ENCODE measurements at places on chromosomes 11 and 22. TPM values are rescaled to one million over a fixed set of nuclear protein-coding genes. Genes with fewer than 3 reads are reported as not detected.

GRCh38 chr22:48585916-48586798, 1241.5 kb downstream of the BRD1 start:
- no peak for DNase-seq

GRCh38 chr22:19066531-19067271, 55.5 kb downstream of the DGCR2 start:
- no peak for DNase-seq

DNA sequence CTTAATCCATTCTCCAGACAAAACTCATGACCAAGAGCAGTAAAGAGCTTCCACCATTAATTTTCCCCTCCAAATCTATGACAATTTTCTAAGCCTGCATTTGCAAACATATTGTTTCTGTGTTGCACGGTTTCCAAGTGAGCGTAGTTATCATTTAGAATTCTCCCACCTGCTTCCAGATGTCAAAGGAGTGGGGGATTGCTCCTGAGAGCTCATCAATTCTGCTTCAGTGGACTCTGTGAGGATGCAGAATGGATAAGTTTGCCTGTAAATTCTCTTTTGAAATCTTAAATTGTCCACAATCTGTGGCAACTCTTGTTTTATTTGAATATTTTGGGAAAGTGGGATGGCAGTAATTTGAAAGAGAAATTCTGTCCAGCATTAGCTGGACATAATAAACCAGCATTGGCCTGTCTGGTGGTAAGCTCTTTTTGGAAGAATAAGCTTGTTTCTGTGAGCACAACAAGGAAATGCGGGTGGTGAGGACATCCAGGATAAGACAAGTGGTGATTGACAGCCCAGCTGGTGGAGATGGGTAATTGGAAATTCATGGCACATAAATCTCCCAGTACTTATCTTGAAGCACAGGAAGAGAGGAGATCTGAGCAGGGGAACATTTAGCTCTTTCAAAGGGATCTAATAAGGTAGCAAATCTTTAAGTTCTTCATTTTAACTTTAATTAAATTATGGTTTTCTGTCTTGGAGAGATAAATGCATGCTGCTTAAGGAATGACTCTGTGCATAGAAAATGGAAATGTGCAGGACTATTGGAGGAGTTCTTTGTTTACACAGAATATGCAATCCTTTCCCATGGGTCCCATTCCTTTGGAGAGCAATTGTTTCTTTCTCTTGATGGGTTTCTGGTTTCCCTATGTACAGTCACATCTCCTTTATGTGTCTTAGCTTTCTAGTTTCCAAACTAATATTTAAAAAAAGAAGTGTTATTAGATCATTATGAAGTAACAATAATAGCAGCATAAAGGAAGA, 73.2 kb downstream of the FAT3 start:
- no peak for DNase-seq

DNA sequence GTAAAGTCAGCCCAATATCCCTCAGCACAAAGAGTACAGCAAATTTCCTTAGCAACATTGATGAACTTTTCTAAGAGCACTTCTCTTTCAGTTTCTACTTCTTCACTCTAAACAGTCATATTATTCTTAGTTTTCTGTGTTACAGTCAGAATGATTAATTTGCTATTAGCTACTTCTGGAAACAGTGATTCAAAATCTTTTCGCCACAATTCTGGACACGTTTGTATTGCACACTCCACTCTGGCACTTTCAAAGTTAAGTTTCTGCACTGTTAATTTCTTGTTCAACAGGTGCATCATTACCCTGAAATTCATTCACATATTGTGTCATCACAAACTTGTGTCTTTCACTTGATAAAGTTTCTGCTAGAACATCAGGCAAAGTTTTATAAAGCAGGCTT, 22.5 kb downstream of the ABTB2 start:
- DNase-seq: no peak

DNA sequence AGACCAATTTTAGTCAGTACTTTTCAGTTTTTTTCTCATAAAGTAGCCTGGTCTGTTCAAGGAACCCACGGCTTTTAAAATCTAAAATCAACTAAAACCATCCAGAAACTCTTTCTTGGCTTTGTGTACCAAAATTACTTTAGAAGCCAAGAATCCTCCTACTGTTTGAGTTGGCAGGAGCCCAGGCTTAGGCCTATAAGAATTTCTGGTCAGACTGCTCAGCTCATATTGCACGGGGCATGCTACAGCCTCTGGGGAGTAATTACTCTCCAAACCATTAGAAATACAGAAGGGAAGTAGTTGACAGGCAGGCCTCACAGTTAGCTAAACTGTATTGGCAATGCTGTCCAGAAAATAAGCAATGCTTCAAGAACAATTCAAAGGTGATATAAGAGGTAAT, 1862.9 kb upstream of the RAG2 start:
- DNase-seq: no peak

- no peak for DNase-seq
Observed at GRCh38 chr11:118640332-118641154, 33.1 kb downstream of the PHLDB1 start.

GRCh38 chr11:68282141-68282860, 10.5 kb upstream of the C11orf24 start:
- DNase-seq: peak; percentile 19

GRCh38 chr22:25407226-25407858, 157.1 kb upstream of the GRK3 start:
- DNase-seq: no peak

DNA sequence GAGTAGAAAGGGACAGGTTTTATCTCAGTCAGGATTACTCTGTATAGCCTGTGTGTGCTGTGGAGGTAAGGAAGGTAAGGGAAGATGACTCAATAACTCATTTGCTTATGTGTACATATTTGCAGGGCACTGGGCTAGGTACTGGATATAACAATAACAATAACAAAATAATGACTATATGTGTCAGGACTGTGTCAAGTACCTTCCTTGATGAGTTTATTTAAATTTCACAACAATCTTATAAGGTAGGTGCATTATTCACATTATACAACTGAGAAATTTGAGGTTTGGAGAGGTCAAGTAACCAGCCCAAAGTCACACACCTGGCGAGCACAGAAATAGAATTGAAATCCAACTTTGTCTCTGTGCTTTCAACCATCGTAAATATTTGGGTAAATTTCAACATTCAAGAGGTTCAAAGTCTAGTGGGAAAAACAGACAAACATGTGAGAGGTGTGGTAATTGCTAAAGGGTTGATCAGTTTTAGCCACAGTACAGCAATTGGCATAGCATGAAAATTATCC, 131.8 kb downstream of the APIP start:
- DNase-seq: no peak

GRCh38 chr22:33787645-33788456, 132.4 kb downstream of the LARGE1 start:
- DNase-seq: no peak

GRCh38 chr11:64314146-64314804, 3.1 kb downstream of the TRMT112 start:
- DNase-seq: no peak

DNA sequence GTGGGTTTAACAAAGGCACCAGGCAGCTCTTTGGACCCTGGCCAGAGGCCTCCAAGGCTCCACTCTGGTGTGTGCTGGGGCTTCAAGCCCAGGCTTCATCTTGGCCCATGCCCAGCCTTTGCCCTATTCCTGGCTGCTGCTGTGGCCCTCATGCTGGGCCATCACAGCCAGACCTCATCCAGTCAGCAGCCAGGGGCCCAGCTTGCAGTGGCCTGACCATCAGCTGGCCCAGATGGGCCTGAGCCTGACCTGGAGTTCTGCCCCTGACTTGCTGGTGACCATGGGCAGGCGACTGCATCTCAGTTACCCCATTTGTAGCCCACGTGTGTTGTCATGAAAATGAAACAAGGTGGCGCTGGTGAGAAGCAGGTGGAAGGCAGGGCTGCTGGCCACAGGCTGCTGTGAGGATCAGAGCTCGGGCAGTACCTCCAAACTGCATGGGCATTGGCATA, 76.1 kb downstream of the MED15 start:
- no peak for DNase-seq

DNA sequence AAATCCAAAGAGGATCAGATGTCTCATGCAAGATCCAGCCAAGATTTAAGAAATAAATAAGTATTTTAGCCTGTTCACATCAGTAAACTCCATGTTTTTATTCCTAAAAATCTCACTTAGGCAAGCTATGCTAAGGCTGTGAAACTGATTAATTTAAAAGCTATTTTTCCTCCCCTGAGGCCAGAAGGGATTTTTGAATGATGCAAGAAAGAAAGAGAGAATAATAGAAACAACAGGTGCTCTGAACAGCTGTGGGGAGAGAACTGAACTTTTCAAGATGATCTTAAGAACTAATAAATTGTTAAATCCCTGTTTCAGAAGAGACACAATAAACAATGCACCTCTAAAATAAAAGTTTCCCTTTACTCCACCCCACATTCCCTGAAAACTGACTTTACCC, 241.6 kb downstream of the DLG2 start:
- no peak for DNase-seq

GRCh38 chr11:113147249-113147648, 167.1 kb upstream of the TTC12 start:
- no peak for DNase-seq

DNA sequence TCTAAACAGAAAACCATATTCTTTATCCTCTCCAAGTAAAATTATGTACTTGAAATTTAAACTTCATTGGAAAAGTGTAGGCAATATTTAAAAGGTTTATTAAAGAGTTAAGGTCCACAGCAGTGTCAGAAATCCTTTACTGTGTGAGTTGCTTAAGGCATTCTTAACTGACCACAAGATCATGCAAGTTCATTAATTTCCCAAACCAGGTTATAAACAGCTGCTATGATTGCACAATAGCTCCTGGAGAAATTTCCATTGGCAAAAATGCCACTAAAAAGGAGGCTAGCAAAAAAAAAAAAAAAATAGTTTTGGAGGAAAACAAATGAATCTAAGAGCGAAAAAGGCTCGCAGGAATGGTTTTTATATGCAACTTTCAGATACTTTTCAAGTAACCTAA, 106.2 kb downstream of the ETS1 start:
- no peak for DNase-seq

LRRC4C gene
- total RNA-seq: not detected

NCF4 gene
- not detected for total RNA-seq

SLC25A22 gene
- 37.6 TPM for total RNA-seq

SDHD gene
- 157 TPM for total RNA-seq

C22orf42 gene
- not detected for total RNA-seq

SLC17A6 gene
- total RNA-seq: not detected

CSNK2A3 gene
- 0.75 TPM for total RNA-seq

Measured in Caco-2 (cell line).